Pulmonary artery endothelial cell (primary cell): ENCODE measurements at places on chromosomes 7 and 10. TPM values are rescaled to one million over a fixed set of nuclear protein-coding genes. Genes with fewer than 3 reads are reported as not detected.

DNA sequence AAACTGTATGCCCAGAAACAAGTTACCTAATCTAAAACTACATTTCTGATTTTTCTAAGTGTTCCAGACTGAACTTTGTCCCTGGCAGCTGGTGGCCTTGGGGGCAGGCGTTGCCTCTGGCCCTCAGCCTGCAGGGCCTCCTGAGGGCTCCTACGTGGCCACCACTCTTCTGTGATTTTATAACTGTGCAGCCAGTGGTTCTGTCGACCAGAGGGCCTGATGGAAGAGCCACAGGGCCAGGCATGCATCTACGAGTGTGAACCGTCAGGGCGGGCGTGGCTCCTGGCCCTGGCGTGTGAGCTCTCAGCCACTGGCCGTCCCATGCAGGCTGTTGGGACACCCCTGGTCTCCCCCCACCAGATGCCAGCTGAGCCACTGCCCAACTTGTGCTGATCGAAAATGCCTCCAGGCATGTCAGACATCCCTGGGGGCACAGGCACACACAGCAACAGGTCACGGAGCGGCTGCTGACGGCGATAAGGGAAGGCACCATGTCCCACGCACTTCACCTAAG lies 173.4 kb downstream of the ZMYND11 start:
- DNase-seq, result no peak

DNA sequence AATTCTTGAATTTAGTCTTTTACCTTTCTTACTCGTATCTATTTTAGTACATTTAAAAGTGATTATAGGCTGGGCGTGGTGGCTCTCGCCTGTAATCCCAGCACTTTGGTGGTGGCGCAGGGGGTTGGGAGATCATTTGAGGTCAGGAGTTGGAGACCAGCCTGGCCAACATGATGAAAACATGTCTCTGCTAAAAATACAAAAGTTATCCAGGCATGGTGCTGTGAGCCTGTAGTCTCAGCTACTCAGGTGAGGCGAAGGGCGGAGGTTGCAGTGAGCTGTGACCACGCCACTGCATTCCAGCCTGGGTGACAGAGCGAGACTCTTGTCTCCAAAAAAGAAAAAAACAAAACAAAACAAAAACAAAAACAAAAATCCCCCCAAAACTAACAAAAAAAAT lies 12.2 kb downstream of the PRKCQ start:
- no peak for DNase-seq

DNA sequence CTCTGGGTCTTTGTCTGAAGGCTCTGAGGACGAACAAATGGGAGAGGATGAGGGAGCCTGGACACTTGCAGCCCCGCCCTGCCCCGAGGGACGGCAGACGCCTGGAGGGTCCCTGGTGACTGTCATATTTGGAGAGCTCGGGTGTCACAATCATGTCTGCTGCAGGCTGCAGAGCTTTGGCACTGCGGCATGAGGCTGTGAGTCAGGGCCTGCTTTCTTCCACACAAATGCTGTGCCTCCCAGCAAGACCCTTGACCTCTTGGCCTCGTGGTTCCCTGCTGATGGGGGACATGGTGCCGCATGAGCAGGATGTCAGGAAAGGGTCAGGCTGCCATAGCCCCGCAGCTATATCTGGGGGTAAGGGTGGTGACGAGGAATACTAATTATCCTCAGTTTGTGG lies 64.9 kb upstream of the PPIF start:
- DNase-seq, result no peak

Gene AQP1
- total RNA-seq, result 3.4 and 6.4 TPM in 2 replicates

Gene SKIDA1
- 0.33 and 0.46 TPM in 2 replicates for total RNA-seq
